Lung (tissue), 17 donors: ENCODE measurements at places on chromosomes 4 and X.

- H3K4me3 ChIP-seq: no peak overlapping the region
- H3K27me3 ChIP-seq: no peaks in the 10 kb centered on the region
- no peaks in the 10 kb centered on the region for H3K4me1 ChIP-seq
- no peak overlapping the region for H3K27ac ChIP-seq
- DNase-seq: no peak
These were observed 104.9 kb downstream of the PCDH18 start for GRCh38 chr4:137427411-137427810.

DNA sequence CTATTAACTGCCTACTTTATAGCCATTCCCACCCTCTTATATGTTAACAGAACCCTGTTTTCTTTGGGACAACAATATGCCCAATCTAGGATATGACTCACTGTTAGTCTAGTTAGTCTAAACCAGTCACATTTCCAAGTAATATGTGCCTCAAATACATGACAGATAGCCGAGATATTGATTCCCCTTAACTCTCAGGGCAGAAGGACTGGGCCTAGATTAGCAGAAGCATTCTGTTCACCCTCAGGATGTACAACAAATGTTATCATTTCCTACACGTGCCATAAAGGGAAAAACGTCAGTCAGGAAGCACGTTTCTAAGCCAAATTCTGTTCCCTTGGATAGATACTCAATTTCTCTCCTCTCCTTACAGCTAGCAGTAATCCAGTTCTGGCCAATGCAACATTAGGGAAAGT lies 114.1 kb downstream of the SLC10A7 start:
- DNase-seq: no peak
- no peaks in the 10 kb centered on the region for H3K4me1 ChIP-seq
- no peaks in the 10 kb centered on the region for H3K36me3 ChIP-seq
- H3K27ac ChIP-seq: no peak overlapping the region
- no peaks in the 10 kb centered on the region for H3K27me3 ChIP-seq
- H3K4me3 ChIP-seq: no peak overlapping the region

GRCh38 chr4:138802499-138802898 lies 213.1 kb upstream of the NOCT start:
- no peaks in the 10 kb centered on the region for H3K27me3 ChIP-seq
- no peak overlapping the region for H3K4me3 ChIP-seq
- H3K4me1 ChIP-seq: peaks cover 11% of the 10 kb centered on the region
- no peak overlapping the region for H3K27ac ChIP-seq
- no peaks in the 10 kb centered on the region for H3K36me3 ChIP-seq

GRCh38 chr4:168028970-168029597 lies 63.3 kb upstream of the ANXA10 start:
- H3K36me3 ChIP-seq: no peaks in the 10 kb centered on the region
- H3K4me3 ChIP-seq: no peak overlapping the region
- DNase-seq: no peak
- no peak overlapping the region for H3K27ac ChIP-seq
- H3K27me3 ChIP-seq: no peaks in the 10 kb centered on the region
